ENCODE measurements at places on chromosomes 6 and 20. TPM values are rescaled to one million over a fixed set of nuclear protein-coding genes. Genes with fewer than 3 reads are reported as not detected.

DNA sequence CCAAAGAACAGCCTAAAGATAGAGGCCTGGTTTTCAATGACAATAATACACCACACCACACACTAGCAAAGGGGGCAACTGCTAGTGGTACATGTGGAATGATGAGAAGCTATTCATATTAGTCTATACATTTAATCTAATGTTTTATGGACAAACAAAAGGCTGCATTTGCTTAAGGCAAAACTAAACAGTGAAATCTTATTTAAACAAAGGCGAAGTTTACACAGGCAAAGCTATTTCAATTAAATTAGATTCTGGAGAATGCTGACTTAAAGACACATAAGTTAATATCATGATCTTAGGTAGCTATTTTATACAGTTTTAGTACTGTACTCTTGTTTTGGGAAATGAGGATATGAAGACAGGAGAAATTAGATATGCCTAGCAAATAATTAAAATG is 53.9 kb upstream of the SIM1 start:
- no peak for DNase-seq

- DNase-seq = no peak
These were observed 151.3 kb downstream of the RALGAPA2 start for GRCh38 chr20:20561172-20561571.

DNA sequence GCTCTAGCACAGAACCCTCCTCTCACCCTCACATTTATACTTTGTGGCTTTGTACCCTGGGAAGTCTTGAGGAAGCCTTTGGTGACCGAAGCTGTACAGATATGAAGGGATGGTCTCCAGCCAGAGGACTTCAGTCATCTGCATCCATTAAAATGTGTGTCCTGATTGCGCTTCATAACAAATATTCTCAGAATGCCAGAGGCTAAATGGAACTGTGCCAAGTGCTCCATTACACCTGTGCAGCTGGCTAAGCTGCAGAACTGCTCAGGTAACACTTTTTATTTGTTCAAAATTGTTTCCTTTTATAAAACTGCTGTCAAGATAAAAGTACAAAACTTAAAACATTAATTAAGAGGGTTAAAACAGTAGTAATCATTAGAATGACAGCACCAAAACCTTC is 22.3 kb downstream of the TPBG start:
- no peak for DNase-seq

FAM83B gene
- polyA plus RNA-seq = 6.6 TPM

- DNase-seq = no peak
These were observed 126.0 kb upstream of the ADGRF1 start for GRCh38 chr6:47168180-47168579.

TNF gene
- 0.48 TPM for polyA plus RNA-seq

MYL9 gene
- 226 TPM for polyA plus RNA-seq

MCHR2 gene
- not detected for polyA plus RNA-seq

- DNase-seq = no peak
These were observed 87.3 kb downstream of the COL9A1 start for GRCh38 chr6:70215460-70216108.

OPN5 gene
- not detected for polyA plus RNA-seq

SCAF8 gene
- 55.0 TPM for polyA plus RNA-seq

GJA10 gene
- not detected for polyA plus RNA-seq

- DNase-seq = no peak
These were observed 597 bp upstream of the GLYATL3 start for GRCh38 chr6:49499126-49499525.

DACT2 gene
- 41.5 TPM for polyA plus RNA-seq

- no peak for DNase-seq
These were observed 305.0 kb downstream of the GMDS start for GRCh38 chr6:1940381-1940780.

GRCh38 chr20:53087037-53087777 is 115.0 kb downstream of the TSHZ2 start:
- no peak for DNase-seq

C6orf141 gene
- 5.1 TPM for polyA plus RNA-seq

DNA sequence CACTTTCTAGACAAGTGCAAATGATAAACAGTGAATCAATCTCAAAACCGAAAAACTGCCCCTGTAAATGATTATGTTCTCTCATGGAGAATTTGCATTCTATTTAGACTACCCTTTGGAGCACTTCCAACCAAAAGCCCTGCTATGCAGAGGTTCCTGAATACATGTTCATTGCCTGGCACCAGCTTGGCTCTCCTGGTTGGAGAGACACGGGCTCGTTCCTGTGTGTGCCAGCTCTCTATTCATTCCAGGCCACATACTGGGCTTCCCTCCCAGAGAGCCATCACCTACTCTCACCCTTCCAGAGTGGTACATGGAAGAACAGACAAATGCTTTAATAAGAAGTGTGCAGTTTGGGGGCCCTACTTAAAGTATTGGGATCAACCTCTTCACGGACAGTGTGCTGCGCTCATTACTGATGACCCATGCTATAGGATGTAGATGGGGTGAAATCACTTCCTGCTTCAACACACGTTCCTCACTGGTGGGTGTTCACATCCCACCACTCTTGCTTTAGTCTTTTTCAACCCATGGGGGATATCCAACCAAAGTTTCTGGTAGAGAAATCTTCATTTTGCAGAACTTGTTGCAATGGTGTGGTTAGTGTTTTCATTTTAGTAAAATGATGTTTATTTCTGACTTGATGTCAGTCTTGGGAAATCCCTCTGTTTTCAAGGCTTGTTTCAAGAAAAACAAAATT is 38.5 kb upstream of the NAA20 start:
- DNase-seq = no peak

- DNase-seq = no peak
These were observed 19.0 kb downstream of the STX16 start for GRCh38 chr20:58670102-58670501.

DNA sequence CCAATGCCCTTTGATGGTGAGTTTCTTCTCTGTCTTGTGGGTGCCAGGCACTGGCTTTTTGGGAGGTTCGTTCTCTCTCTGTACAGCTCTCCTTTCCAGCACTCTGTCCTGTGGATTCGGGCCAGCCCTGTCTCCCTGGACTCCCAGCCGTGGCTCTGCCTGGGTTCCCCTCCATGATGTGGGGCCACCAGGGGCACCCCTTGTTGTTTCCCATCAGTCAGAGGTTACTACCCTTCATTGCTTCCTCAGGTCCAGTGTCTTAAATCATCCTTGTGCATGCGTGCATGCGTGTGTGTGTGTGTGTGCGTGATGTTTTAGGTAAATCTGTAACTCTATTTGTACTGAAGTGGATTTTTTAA is 40.5 kb downstream of the DYNLT1 start:
- no peak for DNase-seq

GRCh38 chr6:32267035-32267434 is 43.2 kb upstream of the NOTCH4 start:
- no peak for DNase-seq

DNA sequence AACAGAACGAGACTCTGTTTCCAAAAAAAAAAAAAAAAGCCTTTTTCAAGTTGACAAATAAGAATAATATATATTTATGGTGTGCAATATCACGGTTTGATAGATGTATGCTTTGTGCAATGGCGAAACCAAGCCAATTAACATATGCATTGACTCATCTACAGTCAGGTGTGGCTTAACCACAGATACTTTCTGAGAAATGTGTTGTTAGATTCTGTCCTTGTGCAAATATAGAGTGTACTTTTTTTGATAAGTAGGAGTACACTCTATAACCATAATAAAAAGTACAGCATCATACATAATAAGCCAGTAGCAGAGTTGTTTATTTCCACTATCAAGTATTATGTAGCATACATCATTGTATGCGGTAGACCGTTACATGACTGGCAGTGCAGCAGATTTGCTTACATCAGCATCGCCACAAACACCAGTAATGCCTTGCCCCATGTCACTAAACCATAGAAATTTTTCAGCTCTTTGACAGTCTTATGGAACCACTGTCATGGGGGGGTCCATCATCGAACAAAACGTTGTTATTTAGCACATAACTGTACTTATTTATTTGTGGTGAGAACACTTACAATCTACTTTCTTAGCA is 59.2 kb downstream of the TMEM170B start:
- DNase-seq = no peak

DNA sequence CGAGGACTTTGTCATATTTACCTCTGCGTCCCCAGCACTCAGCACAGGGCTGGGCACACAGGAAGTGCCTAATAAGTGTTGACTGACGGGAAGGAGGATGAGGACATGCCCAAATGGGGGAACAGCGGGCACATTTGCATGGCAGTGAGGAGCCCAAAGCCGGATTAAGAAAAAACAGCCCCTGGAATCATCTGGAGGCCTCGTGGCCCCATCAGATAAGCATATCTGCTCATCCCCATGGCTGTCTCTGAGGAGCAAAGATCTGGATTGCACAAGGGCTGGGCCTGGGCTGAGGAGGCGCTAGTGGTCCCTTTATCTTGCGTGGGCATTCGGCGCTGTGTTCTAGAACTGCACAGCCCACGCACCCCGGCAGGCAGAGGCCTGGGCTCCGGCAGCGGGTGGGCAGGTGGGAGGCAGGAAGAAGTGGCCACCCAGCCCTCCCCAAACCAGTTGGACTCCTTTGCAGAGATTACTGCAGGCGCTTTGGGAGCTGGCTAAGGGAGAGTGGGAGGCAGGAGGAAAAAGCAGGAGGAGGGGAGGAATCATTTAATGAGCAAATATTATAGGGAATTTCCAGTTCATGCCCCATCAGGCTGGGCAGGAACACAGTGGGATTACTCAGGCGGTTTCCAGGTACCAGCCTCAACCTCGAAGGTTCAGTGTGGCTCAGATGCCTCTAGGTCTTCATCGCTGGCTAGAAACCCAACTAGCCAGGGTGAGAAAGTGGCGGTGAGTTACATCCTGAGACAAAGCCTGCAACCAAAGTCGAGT is 108.1 kb downstream of the CEBPB start:
- no peak for DNase-seq

GABRR2 gene
- 1.5 TPM for polyA plus RNA-seq

DNA sequence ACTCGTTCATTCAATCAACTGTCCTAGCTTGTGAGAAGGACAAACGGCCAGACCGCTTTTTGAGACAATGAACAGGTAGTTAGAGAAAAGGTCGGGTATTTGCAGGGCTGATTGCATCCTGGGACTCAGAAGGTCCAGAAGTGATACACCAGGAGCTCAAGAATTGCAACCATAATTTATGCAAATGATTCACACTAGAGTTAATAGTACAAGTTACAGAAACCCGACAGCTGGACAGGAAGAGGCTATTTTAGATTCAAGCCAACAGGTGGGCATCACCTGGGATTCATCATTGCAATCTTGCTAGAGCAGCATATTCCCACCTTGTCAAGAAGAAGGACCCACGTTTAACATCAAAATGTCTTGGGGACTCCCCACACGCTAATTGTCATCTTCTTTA is 83.5 kb downstream of the TNFAIP3 start:
- DNase-seq = no peak

- DNase-seq = no peak
These were observed 45.5 kb downstream of the PRL start for GRCh38 chr6:22251348-22251747.

DNA sequence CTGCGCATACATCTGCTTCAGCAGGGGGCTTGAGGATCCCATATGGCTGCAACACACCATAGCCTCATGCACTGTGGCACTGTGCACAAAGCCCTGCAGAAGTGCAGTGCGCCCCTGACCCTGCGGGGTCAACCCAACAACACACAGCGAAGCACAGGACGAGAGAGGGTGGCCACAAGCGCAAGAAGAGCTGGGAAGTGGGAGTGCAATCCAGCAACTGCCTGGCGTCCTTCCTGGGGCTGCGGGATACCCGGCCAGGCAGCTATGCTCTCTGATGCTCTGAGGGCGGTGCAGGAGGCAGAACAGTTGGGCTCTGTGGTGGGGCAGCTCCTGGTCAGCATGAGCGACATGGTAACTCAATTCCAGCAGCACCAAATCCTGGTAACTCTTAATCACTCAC is 5.6 kb upstream of the ACSS1 start:
- no peak for DNase-seq

TASP1 gene
- 19.5 TPM for polyA plus RNA-seq

GRCh38 chr6:41821266-41821665 is 33.8 kb downstream of the TOMM6 start:
- DNase-seq = no peak

BTN2A1 gene
- 45.7 TPM for polyA plus RNA-seq

GRCh38 chr6:90087106-90087833 is 193.0 kb downstream of the GJA10 start:
- no peak for DNase-seq

MCCD1 gene
- polyA plus RNA-seq = not detected

DNA sequence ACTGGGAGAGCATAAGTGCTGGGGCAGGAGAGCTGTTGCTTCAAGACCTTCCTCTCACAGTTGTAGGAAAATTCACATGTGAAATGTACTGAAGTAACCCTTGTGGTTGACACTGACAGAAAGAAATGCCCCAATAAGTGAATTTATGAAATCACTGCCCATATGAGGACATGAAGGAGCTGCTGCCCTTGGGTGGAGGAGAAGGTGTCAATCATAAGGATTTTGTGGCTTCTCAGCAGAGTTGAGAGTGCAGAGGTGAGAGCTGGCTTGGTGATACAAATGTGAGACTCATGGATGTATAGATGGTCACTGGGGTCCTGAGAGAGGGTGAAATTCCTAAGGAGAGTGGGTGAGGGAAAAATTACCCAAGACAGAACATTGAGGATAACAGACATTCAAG is 33.9 kb upstream of the CMTR1 start:
- no peak for DNase-seq

DNA sequence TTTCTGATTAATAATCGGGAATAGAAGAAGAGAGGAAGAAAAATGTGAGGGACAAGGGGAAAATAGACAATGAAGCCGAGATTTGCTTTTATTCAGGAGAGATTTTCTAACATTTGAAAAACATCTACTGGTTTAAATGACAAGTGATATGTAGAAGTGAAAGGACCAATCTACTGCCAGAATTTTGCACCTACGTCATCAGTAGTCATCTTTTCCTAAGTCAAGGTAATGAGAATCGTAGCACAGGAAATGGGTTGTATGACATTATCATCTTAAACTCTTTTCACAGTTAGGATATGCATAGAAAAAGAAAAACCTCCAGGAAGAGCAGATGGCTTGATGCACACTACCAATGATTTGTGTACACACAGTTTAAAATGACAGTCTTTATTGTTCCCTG is 45.3 kb upstream of the RAB32 start:
- DNase-seq = no peak

IL20RA gene
- polyA plus RNA-seq = 2.7 TPM

- DNase-seq = no peak
These were observed 159.8 kb upstream of the TSHZ2 start for GRCh38 chr20:52812231-52812847.

All from right lung (tissue), 10 donors.